ENCODE measurements at places on chromosomes 12 and 14.
A peak's percentile ranks its signal among the peaks of the same experiment; 100 is the strongest.

GRCh38 chr14:22630486-22630885 lies 13.7 kb downstream of the OR6J1 start:
- no peak for DNase-seq

- no peak for DNase-seq
Measured at GRCh38 chr14:89465876-89466275, 48.8 kb upstream of the FOXN3 start.

- no peak for DNase-seq
Measured at GRCh38 chr12:116183741-116184141, 93.8 kb downstream of the MED13L start.

GRCh38 chr12:108126990-108127501 lies 2.0 kb upstream of the WSCD2 start:
- DNase-seq: no peak

DNA sequence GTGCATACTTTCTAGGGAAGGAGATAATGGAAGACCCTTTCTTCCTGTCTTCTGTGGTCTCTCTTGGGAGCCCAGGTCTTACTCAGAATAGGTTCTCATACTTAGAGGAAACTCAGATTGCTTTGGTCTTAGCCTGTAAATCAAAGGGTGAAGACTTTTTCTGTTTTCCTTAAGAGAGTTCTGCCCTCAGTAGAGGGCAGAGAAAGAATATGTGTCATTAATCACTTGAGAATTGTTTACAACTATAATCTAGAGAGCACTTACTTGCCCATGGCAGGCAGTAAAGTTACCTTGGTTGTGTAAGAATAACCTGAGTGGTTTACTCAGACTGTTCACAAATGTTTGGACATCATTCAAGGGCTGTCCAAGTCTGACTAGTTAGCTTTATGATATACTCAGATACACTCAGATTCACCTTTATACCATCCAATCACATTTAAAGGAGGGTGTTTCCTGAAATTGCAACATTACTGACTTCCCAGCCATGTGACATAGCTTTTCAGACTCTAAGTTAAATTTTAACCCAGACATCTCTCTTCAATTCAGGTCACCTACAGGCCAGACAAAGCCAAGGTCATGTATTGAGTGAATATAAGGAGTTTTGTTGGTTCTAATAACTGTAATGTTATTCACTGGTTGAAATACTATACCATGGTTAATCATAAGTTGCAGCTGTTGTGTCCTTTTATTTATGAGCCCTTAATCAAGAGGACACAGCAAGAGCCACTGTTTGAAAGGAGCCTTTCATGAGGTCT lies 372.2 kb downstream of the RAD51B start:
- no peak for DNase-seq

GRCh38 chr14:90555126-90556011 lies 158.5 kb downstream of the CALM1 start:
- DNase-seq: no peak

GRCh38 chr14:60753264-60754119 lies 18.9 kb downstream of the MNAT1 start:
- DNase-seq: peak; percentile 7

GRCh38 chr14:49250109-49250508 lies 336.1 kb downstream of the RPS29 start:
- no peak for DNase-seq

DNA sequence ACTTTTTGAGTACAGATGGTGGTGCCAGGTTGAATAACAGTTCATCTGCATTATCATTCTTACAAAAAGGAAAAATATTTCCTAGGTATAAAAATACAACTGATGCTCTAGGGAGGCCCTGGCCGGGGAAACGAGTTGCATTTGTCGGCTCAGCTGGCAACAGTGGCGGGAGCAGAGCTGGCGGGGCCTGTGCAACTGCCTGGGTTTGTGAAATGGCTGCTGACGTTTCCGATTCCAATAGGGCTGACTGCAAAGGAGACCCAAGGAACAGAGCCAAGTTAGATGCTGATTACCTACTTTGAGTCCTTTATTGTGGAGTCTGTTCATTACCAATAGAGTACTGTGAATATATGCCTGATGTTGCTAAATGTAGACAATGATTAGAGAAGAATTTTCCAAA lies 25.8 kb upstream of the PHLDA1 start:
- DNase-seq: no peak

- no peak for DNase-seq
Measured at GRCh38 chr12:104538891-104539462, 82.2 kb downstream of the CHST11 start.

DNA sequence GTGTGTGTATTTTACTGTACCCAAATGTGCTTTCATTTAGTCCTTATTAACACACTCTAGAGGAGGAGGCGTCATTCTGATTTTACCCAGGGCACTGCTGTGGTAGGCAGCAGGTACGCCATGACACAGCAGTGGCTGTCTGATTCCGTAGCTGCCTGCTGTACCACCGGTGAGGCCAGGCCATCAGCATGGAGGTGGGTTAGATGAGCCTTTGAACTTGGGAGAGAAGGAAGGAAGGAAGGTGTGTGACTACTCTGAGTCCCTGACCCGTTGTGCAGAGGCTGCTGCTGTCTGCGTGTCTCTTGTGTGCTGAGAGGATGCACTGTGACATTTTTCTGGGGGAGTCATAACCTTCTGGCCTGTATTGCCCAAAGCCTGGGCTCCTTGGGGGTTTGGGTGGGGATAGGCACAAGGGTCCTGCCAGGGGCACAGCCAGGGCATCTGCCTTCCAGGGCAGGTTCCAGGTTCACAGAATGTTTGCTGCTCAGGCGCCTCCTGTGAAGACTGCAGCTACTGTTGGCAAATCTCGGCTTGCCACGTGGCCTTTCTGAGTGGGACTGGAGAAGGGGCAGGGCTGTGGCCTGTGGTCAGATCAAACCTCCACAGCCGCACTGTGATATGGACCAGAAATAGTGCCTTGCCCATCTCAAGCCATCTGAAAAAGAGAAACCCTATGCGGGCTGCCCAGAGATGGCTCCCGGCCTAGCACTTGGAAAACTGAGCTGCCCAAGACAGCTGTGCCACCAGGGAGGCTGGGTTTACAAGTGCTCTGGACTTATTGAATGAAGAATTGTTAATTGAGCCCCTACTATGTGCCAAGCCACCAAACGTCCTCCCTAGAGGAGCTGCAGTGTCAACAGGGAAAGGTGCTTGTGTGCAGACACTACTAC lies 47.1 kb downstream of the MLXIP start:
- no peak for DNase-seq

- no peak for DNase-seq
Measured at GRCh38 chr12:48716168-48716492, 377 bp downstream of the CCNT1 start.

DNA sequence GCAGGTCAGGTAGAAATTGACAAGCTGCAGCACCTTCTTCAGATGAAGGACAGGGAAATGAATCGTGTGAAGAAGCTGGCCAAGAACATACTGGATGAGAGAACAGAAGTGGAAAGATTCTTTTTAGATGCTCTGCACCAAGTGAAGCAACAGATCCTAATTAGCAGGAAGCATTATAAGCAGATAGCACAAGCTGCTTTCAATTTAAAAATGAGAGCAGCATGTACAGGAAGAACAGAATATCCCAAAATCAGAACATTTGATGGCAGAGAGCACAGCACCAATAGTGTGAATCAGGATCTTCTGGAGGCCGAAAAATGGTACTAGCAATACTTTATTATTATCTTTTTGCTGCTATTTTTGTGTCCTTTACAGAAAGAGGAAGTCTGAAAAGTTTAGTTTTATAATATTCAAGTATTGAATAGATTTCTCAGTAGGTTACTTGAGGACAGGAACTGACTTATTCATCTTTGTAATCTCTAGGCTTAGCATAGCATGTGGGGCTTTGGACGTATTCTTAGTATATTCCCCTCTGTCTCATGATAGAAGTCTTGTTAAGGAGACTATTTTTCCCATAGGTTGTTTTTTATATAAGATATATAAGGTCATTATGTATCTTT lies 30.8 kb downstream of the BBOF1 start:
- no peak for DNase-seq

DNA sequence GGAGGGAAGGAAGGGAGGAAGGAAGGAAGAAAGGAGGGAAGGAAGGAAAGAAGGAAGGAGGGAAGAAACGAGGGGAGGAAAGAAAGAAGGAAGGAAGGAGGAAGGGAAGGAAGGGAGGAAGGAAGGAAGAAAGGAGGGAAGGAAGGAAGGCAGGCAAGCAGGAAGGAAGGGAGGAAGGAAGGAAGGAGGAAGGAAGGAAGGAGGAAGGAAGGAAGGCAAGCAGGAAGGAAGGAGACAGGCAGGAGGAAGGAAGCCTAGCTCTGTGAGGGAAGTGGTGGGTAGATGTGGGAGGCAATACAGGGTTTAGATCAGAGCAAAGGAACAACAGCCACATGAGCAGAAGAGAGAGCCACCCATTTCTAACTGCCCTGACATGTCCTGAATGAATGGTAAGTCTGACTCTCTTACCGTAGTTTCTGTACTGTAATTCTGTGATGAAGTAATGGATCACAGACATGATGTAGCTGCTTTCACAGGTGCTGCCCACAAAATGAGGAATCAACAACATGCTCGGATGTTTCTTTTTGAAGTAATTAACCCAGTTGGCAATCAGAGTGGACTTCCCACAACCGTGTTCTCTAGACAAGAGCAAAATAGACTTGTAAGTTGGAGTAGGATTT lies 24.4 kb upstream of the HSP90B1 start:
- DNase-seq: no peak

GRCh38 chr14:54674046-54674741 lies 107.3 kb downstream of the SAMD4A start:
- DNase-seq: no peak

DNA sequence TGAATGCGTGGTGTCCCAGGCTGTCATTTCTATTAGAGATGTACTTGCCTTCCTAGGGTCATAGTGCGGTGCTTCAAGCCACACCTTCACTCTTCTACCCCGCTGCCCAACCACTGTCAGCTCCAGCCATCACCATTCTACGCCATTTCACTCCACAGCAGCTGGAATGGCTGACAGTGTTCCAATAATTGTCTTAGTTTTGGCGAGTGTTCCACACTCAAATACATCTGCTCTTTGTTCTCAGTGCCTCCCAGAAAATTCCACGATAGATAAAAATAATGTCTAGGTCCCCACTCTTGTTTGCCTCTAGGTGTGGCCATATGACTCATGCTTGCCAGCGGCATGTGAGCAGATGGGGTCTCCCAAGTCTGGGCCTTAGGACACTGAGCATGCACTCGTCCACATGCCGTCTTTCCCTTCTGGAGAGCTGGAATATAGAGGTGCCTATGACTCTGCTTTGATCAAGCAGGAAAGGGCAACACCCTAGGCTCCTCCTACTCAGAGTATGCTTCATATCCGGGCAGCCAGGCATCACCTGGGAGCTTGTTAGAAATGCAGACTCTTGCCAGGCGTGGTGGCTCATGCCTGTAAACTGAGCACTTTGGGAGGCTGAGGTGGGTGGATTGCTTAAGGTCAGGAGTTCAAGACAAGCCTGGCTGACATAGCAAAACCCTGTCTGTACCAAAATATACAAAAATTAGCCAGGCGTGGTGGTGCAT lies 163.0 kb downstream of the BRMS1L start:
- no peak for DNase-seq

GRCh38 chr14:103528587-103529382 lies at the start of gene TRMT61A:
TRMT61A (plus strand) TSS chr14:103529196; CDS start chr14:103529979, 783 bp downstream.
- peak; percentile 56 for DNase-seq

DNA sequence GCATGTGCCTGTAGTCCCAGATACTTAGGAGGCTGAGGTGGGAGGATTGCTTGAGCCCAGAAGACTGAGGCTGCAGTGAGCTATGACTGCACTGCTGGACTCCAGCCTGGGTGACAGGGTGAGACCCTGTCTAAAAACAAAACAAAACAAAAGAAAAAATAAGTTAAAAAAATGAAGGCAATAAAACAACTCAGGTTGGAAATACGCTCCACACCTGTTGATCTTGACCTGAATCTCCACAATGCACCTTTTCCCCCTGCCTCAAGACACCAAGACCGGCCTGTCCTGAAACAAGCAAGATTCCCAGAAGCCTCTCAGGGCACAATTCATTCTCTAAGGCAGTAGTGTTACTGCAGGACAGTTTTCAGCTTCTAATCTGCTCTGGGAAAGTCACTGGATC lies 20.8 kb upstream of the CEBPE start:
- DNase-seq: no peak

- no peak for DNase-seq
Measured at GRCh38 chr12:55996715-55997534, at the start of gene SUOX. SUOX (plus strand) TSS chr12:55997276; CDS start chr12:56002222, 4,946 bp downstream.

- no peak for DNase-seq
Measured at GRCh38 chr12:69984241-69984640, 159.2 kb downstream of the MYRFL start.

GRCh38 chr12:13805041-13805440 lies 176.4 kb downstream of the GRIN2B start:
- DNase-seq: no peak

DNA sequence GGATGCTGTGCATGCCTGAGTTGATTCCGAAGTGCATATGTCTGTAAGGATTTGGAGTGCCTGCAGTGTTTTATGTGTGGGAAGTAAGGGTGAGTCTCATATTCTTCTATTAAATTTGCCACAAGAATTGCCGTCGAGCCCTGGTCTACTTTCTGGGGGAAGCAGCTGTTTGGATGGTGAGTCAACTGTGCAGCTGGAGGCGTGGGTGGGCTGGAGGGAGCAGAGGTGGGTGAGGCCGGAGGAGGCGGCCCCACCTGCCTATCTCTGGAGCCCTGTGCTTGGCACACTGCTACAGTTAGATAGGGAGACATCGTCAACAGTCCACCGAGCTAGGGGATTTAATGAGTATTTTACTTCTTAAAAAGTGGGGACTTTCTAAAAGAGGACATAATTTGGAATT lies 9.7 kb downstream of the GLRX5 start:
- DNase-seq: no peak

DNA sequence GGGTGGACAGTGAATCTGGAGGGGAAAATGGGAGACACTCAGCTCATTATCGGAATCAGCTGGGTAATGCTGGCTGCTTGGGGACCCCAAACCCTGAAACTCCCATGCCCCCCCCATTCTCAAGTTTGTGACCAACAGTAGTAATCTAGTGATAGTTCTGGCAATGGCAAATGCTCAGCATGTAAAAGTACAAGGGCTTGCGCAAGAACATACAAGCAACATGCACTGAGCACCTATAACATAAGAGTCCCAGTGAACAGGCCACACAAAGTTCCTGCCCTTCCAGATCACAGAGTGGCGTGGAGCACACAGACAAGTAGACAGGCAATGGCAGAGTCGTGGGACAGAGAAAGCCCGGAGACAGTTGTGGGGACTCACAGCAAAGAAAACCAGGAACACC lies 407.9 kb downstream of the MED13L start:
- no peak for DNase-seq

GRCh38 chr12:82149045-82149444 lies 209.1 kb downstream of the CCDC59 start:
- no peak for DNase-seq

DNA sequence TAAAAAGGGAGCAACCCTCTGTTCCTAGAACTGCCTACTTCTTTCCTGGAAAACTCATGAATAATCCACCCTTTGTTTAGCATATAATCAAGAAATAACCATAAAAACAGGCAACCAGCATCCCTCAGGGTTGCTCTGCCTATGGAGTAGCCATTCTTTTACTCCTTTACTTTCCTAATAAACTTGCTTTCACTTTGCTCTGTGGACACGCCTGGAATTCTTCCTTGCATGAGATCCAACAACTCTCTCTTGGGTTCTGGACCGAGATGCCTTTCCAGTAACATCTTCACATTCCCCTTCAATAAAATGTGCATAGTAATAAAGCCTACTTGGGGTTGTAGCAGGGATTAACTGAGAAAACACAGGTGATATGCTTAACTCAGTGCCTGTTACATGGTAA lies 286.4 kb upstream of the AMIGO2 start:
- DNase-seq: no peak
